Activated CD8-positive, alpha-beta memory T cell treated with anti-CD3 and anti-CD28 coated beads, Interleukin-2, amount 10 ng/mL, durations not matched to agents 7 days and 5 days (primary cell): ENCODE measurements at places on chromosomes 7 and 10. TPM values are rescaled to one million over a fixed set of nuclear protein-coding genes. Genes with fewer than 3 reads are reported as not detected.
A peak's percentile ranks its signal among the peaks of the same experiment; 100 is the strongest.

DNA sequence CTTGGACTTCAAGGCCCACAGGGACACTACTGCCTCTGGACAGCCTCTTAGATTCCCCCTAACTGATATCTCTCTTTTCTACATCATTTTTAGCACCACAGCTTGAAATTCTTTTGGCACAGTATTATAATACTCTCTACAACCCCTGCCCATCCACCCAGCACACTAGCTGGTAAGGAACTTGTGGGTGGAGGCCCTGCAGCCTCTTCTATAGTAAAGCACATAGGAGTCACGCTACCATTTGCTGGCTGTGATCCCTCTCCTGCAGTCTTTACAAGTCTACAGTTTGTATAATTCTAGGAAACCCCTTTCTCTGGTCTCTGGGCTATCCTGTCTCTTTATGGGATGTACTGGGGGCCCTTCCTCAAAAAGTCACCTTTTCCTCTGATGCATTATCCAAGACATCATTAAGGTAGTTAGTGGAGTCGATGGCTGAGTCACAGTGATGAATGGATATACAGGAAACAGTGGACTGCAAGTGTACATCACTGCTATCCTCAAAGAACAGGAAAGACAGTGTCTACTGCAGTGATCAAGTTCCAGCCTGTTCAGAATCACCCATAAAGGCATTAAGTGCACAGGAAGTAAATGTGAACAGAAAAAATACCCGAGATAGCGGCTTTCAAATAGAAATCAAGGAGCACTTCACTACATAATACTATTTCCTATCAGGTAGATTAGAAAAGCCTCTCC is 54.4 kb downstream of the STK17A start:
- DNase-seq: no peak

DNA sequence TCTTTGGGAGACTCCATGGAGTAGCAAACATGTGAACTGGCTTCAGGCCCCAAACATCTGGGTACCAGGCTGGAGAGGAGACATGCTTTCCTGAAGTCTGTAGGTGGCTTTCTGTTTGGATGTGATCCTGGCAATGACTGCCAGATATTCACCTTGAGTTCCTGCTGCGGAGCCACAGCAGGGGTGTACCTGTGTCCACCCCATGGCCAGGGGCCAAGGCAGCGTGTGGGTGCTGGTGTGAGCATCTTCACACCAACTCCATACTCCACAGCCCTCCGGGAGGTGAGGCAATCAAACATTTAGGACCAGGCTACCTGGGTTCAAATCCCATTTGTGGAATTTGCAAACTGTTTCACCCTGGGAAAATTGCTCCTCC is 113.0 kb downstream of the ADCY1 start:
- DNase-seq: peak; percentile 16

GRCh38 chr10:17744341-17744861 is 7.6 kb upstream of the TMEM236 start:
- no peak for DNase-seq

- no peak for DNase-seq
Observed at GRCh38 chr7:34751725-34752643, 94.0 kb downstream of the NPSR1 start.

- DNase-seq: no peak
Observed at GRCh38 chr7:29564496-29565223, 1.0 kb downstream of the PRR15 start.

DNA sequence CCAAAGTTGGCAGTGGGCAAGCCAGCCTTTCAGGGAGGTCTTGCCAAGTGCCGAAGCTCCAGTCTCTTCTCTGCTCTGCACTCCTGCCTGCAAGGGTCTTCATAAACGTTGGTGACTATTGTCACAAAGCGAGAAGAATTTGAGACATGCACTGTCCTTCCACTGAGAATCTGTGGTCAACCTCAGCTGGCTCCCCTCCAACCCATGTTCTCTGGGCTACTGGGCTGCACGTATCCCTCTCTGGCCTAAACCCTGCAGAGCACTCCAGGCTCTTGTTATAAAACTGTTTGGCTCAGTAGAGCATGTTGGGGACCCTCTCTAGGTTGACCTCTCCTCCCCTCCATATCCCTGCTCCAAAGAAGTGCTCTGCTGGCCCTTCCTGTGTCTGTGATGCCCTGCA is 260.4 kb upstream of the NFE2L3 start:
- DNase-seq: no peak

DNA sequence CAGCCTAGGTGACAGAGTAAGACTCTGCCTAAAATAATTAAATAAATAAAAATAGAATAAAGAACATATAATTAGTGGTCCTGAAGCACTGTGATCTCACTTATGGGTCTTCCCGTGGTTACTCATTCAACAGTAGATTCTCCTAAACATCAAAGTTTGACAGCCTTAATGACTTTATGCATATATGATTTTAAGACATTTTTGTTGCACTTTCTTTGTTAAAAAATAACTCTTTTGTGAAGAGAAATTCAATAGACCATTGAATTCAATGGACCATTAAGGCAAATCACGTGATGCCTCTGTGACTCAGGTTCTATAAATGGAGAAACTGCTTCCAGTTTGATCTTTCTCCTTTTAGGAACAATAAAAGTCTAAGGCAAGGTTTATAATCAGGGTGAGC is 59.6 kb downstream of the ATOH7 start:
- DNase-seq: no peak

GRCh38 chr10:61609701-61610100 is 53.0 kb upstream of the CABCOCO1 start:
- no peak for DNase-seq

ABCC2 gene
- total RNA-seq: 0.85 TPM

DNA sequence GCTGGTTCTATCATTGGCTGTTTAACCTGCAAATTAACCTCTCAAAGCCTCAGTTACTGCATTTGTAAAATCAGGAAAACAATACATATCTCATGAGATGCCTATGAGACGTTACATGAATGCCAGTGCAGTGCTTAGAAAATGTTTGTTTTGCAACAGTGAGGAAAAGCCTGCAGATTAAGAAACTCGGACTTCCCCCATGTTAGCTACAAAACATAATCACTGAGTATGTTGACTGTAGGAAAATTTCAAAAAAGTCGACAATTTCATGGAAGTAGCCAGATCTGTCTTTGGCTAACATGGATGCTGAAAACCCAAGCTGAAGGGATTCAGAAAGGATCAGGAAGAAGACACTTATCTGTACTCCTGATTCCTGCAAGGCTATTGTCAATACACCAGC is 121.4 kb downstream of the TRIL start:
- no peak for DNase-seq

SFRP5 gene
- not detected for total RNA-seq

DNA sequence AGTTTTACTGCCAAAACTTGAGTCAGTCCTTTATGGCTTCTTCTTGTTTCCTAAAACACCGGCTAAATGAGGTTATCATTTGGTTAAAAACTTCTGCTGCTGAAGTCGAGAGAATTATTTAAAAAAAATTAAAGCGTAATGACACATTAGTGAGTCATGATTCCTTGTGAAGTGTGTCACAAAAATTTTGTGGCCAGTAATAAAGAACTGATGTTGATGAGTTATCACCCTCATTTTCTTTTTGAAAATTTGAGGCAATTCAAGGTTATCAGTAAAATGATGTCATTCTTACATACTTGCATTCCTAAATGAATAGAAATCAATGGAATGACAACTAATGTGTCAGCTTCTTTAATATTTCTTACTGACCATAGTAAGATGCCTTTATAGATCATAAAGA is 427.4 kb downstream of the SORCS3 start:
- no peak for DNase-seq

DNA sequence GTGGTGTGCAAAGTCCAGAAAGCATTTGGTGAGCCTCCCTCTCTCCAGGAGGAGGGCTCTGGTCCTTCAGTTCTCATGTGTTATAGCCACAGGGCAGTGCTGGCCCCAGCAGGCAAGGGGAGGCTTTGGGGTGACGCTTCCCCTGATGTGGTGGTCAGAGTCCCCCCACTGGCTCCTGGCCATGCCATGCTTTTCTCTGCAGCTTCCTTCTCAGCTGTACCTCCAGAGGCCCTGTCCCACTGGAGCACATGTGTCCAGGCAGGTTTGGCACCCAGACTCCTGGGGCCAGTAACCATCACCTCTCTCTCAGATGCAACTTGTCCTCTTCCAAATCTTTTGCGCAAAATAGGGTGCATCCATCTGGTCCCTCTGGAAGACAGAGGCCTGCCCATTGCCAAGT is 233.0 kb upstream of the ZNF32 start:
- peak; percentile 28 for DNase-seq

GRCh38 chr10:70064486-70064885 is 11.8 kb downstream of the MACROH2A2 start:
- DNase-seq: no peak

GRCh38 chr7:4712281-4713182 is 30.4 kb downstream of the FOXK1 start:
- no peak for DNase-seq

DNA sequence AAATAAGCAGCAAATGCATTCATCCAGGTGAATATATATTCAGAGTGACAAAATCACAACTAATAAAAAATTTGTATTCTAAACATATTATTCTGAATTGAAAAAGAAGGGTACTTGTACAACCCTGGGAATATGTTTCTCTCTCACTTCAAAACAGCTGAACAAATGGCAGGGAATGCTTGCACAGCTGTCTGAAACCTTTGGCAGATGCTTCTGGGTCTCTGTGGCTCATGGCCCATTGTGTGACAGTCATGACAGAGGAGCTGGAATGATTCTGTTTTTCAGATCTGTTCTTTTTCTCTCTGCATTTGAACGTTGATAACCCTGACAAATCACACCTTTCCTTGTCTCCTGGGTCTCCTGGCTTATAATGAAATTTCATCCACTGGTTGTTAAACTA is 275.7 kb upstream of the FZD1 start:
- no peak for DNase-seq

RNF32 gene
- 2.9 TPM for total RNA-seq

ZNF37A gene
- 22.1 TPM for total RNA-seq

DNA sequence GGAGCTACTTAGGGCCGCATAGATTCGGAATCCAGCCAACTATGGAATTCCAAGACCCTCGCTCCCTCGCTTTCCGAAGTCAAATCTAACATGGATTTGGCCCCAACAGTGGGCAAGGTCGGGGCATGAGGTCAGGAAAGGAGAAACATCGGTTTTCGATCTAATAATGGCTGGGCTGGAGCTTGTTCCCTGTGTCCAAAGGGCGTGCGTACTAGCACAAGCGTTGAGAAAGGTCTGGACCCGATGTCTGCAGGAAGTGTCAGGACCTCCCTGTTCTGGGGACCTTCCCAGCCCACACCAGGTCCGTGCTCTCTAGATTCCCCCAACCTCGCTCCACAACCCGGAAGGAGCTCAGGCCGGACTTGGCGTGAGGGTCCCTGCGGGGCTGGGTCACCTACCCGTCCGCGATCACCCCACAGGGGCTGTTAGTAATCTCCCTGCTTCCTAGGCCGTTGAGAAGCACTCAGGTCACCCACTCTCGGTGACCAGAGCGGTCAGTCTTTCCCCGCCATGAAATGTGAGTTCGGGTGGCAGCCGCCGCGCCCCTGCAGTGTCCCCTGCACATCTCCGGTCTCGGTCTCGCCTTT is 4.8 kb downstream of the FEZF1 start:
- no peak for DNase-seq

DNA sequence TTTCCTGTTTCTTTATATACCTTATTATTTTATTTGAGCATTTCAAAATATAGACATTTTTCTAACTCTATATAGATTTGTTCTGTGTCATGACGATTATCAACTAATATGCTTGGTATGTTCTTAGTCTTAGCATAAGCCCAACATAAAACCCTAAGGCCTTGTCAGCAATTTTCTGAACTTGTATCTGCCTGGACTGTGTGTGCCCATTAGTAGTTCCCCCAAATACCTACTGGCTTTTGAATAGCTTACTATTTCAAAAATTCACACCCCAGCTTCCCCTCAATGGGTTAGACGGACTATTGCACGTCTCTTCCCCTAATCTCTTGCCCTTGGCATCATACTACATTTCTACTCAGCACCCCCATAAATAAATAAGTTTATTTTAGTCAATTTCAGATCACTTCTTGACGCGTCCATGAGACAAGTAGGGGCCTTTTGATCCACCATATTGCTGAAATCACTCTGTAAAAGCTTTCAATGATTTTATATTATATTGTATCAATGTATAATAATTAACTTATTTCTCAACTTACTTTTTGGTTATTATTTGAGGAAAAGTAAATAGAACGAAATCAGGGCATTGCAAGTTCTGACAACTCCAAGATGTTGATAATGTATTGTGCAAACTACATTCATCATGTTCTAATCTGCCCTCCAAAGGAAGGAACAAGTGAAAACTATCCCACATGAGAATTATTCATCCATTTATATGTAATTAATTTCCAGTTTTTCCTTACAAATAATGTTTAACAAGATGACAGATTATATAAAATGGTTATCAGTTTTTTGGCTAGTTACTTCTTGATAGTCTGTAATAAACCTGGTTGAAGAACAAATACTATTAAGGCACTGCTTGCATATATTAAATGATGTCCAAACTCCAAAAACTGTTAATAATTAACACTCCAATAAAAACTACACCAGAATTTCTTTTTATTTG is 1.1 kb upstream of the AKR1C3 start:
- no peak for DNase-seq

OLAH gene
- 0.49 TPM for total RNA-seq

- no peak for DNase-seq
Observed at GRCh38 chr7:38066391-38066790, 111.7 kb upstream of the STARD3NL start.

DNA sequence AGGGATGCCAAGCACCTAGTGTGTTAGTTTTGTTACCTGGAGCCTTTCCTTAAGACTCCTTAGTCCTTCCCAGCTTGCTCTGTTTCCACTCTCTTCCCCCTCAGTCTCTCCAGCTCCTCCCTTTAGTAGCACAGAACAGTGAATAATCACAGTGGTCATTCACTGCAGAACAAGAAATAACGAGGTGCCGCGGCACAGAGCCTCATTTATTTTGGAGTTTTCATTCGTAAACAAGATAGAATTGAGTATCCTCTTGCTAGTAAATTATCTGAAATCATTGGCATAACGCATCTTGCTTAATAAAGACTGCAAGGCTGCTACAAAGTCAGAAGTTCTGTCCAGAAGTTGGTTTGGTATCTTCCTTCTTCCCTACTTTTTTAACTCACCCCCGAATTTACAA is 129.3 kb upstream of the LANCL2 start:
- no peak for DNase-seq

ERCC6 gene
- 28.1 TPM for total RNA-seq

- DNase-seq: no peak
Observed at GRCh38 chr7:115260381-115260780, 338.5 kb downstream of the MDFIC start.

HOXA4 gene
- total RNA-seq: not detected

MINDY3 gene
- total RNA-seq: 18.3 TPM

GRCh38 chr7:53470336-53470970 is 435.0 kb downstream of the POM121L12 start:
- DNase-seq: no peak

GRCh38 chr10:97378933-97379921 is 21.9 kb downstream of the RRP12 start:
- no peak for DNase-seq

DNA sequence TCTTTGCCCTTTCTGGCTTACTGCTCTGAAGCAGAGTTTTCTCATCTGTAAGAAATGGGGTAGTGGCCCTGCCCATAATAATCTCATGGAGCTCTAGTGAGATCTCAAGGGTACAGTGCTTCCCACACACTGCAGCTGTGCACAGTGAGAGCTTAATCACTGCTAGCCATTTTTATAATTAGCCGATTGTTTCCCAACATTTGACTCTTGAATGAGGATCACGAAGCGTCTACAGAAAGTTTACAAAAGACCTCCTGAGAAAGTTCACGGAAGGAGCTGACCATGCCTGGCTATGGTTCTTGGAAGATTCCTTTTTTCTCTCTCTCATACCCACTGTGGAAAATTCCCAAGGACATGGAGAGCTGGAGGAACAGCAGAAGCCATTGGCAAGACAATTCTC is 70.4 kb downstream of the FAM171A1 start:
- DNase-seq: no peak
